Fibroblast of mammary gland (primary cell): ENCODE measurements at places on chromosomes 5 and 9.

DNA sequence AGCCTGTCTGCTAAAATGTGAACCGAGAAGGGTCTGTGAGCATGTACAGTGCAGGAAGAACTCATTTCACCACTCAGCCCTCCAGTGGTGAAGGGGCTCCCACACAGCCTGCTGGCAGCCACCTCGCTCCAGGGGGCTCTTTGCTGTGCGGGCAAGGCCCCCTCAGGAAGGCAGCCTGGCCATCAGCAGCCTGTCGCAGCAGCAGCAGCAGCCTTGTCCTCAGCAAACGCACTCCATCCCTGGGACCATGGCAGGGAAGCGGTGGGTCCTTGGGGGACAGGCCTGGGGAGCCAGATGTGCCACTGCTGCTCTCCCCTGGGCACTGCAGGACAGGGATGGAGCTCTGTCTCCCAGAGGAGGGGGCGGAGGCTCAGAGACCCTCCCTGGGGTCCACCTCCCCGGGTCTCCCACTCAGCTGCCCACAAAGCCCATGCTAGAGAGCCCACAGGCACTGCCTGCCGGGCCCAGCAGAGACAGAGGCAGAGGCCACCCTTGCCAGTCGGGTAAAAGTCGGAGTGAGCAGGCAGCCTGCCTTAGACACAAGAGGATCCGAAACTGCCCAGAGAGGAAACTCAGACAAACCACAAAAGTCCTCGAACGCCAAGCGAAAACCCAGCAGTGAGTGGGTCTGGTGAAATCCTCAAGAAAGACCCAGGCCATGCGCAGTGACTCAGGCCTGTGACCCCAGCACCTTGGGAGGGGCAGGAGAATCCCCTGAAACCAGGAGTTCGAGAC, 8.0 kb downstream of the BRD3 start:
- DNase-seq: no peak

DNA sequence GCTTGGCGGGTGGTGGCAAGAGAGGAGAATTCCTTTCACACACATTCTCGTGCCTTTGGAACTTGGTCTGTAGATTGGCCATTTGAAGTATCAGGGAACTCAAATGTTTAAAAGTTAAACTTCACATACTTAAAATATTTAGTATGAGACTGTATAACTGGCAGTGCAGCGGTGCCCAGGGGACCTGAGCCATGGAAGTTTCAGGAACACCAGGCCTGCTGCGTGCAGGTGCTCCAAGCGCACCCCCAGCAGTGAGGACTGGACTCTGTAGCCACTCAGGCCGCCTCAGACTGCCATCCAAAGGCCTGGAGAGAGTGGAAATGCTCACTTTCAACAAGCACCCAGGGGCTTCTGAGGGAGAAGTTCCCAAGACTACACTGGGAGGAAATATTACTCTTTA, 273.5 kb upstream of the IRX2 start:
- DNase-seq: no peak

DNA sequence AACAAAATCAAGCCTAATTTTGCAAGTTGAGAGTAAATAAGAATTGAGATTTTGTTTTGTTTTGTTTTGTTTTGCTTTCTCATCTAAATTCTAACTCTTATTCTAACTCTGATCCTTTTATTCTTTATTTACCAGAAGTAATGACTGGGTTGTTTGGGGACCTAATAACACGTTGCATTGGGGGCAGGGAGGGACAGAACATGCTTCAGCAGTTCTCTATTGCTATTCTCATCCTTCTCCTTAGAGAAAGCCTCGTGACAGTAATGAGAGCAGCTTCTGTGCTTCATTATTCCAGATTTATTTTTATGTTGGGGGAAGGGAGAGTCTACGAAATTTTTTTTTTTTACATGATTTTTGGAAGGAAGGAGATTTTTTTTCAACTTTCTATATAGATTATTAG, 21.1 kb downstream of the CPEB4 start:
- no peak for DNase-seq

DNA sequence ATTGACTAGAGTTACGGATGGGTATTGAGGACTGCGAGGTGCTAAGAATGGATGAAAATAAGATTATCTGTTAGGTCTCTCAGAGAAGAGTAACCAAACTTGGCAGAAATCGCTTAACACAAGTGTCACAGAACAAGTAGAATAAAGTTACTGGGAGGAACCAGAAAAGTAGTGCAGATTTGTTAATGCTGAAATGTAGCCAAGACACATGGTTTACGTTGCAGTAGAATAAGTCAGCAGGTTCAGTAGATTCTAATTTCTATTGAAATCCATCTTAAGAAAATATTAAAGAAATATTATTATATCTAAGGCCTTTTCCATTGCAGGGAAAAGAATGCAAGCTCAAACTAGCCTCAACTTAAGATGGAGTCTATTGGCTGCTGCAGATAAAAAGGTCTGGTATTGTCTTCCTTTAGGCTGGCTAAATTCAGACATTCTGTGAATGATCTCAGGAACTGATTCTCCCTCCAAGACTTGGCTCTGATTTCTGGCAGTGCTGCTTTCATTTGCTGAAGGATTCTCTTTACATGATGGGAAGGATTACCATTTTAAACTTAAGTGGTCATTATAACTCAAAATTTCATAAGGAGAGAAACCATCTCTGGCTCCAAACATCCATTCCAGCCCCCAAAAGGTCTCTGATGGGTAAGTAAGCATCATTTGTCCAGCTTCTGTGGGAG, 314.9 kb downstream of the MARCHF11 start:
- no peak for DNase-seq

GRCh38 chr5:133400831-133401351, 211.4 kb downstream of the FSTL4 start:
- no peak for DNase-seq

- no peak for DNase-seq
Measured at GRCh38 chr5:126186210-126186609, 237.0 kb upstream of the GRAMD2B start.

DNA sequence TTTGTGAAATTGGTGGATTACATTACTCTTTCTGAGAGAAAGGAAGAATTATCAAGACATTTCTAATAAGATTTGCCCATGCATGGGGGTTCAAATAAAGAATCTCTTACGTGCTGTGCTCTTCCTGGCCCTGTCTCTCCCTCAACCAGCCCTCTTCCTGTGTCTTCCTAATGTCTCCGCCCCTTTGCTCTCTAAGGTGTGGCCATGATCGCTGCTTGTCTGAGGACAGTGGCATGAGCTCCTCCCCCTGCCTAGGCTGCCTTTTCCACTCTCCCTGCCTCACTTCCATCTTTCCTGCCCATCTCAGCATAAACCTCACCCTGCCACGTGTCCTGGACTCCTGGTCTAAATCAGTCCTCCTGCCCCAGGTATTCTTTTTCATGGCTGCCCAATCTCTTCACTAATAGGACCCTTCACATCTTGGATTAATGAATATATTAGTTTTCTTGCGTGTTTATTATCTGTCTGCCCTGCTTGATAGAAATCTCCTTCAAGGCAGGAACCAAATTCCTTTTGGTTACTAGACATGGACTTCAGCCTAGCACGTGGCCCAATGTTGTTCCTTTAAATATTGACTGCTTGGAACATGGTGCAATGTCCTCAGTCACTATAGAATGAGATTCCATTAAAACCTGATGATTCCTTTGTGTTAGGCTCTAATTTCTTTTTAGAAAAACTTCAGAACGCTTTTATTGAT, 122.3 kb downstream of the MTRR start:
- DNase-seq: no peak

DNA sequence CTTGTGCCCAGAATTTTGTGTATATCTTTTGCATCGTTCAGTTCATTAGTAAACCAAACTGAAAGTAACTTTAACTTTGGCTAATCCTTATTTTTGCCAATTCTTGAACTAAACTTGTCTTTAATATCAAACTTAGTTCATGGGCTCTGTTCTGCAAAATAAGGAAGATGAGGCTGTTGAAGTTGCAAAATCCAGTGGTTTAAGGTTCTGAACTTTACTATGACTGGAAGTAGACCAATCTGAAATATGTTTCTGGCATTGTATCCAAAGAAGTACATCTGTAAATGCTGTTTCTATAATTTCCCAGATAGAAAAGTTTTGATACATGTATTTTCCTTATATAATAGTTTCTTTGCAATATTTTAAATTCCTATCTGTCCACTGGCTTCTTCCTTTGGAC, 238.1 kb downstream of the CETN3 start:
- DNase-seq: no peak

GRCh38 chr9:129175825-129176633, 2.0 kb downstream of the IER5L start:
- peak; percentile 87 for DNase-seq

DNA sequence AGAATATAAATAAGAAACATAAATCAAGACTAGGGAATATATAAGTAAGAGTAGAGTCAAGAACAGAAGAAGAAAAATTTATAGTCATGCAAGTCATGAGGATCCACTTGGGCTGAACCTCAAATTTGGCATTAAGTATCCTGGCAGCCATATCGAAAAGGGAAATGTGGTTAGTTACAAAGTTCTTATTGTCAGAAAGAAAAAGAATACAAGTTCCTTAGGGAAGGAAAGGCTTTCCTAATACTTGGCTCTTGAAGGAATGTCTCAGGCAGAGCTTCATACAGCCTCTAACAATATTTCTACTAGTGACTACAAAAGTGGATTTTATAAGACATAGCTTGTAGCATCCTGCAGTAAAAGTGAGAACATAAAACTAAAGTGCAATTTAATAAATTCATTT, 45.4 kb downstream of the TMEM252 start:
- DNase-seq: no peak

GRCh38 chr5:78004559-78004958, 228.4 kb upstream of the TBCA start:
- no peak for DNase-seq

GRCh38 chr5:79507251-79508205, 6.4 kb downstream of the HOMER1 start:
- DNase-seq: no peak

DNA sequence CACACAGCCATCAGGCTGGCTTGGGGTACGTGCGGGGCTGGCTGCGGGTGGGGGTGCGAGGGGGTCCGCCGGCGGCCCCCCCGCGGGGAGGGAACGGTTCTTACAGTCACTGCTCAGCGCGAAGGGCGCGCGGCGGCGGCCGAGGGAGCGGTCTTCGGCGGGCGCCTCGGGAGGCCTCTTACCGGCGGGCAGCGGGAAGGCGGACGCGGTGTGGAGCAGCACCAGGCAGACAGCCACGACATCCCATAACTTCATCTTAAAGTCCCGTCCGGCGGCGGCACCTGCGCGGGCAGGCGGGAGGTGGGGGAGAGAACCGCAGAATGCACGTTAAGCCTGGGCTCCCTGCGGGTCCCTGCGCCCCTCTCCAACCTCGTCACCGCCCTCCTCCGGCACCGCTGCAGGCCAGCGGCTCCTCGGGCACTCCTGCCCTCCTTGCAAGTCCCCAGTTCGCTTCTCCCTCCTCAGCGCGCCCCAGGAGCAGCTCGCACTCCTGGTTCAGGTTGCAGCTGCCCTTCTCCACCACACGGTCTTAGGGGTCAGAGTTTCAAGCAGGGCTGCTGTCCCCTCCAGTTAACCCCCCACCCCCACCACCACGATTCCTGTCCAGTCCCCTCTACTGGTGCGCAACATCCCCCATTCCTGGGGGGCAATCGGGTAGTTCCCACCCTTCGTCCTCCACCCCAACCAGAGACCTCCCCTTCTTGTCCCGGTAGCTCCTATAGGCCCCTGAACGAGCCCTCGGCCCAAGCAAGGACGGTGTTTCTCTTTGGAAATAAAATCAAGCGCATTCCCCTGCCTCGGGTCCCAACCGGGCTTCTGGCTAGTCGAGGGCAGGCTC, 5.1 kb downstream of the GDNF start:
- no peak for DNase-seq

- no peak for DNase-seq
Measured at GRCh38 chr5:94544875-94545547, 73.4 kb downstream of the KIAA0825 start.

GRCh38 chr9:63816751-63817621, 1468.0 kb downstream of the FOXD4L5 start:
- peak; percentile 69 for DNase-seq

GRCh38 chr5:172142709-172143215, 45.3 kb downstream of the STK10 start:
- no peak for DNase-seq

DNA sequence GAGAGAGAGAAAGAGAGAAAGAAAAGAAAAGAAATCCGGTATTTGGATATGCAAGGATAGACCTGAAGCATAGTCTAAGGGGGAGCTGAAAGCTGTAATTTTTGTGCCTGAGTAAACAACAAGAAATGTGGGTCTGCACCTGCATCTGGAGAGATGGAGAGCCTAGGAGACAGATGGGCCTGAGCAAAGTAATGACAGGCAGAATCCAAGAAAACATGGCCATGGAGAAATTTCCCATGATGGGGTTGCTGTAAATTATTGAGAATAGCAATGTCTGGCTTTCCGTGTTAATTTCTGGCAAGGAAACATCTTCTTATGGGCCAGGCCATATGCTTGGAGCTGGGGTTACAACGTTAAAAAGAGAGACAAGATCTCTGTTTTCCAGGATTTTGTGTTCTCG, 40.2 kb downstream of the YIPF5 start:
- DNase-seq: no peak

- no peak for DNase-seq
Measured at GRCh38 chr5:176824604-176825003, 14.2 kb downstream of the UNC5A start.

GRCh38 chr9:35754264-35754663, at the start of gene MSMP:
TSS of gene MSMP (minus strand) at chr9:35754276. CDS start at chr9:35754129, 147 bp downstream.
- DNase-seq: no peak

DNA sequence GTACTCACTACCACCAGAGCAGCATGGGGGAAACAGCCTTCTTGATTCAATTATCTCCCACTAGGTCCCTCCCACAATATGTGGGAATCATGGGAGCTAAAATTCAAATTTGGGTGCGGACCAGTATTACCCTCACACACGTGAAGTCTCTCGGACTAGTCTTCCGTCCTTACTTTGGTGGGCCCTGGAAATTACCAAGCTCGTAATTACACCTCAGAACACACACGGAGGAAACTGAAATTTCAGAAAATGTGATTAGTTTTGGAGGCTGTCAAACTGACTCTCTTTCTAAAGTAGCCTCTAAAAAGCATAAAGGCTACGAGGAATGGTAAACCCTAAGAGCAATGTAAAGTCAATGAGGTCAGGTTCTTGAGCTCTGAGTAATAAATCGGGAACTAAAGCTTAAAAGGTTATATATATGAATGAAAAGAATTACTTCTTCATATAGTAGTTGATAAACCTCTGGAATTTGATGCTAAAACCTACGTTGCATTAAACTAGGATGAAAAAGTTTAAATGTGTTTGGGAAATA, 842 bp upstream of the FEM1C start:
- DNase-seq: no peak

DNA sequence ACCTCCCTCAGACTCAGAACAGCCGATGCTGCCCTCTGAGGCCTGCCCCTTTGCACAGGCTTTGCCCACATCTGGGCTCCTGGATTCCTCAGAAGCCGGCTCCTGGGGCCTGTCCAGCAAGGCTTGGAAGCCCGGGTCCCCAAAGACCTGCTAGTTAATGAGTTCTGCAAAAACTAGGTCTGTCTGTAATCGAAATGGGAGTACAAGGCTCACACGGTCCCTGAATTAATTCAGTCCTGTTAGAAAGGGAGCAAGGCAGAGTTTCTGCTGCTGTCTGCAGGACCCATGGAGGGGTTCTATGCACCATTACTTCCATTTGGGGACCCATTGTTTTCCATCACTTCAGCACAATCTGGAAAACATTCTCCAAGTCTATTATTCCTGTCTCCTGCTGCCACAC, 221.8 kb downstream of the MELK start:
- no peak for DNase-seq
